Stimulated activated CD8-positive, alpha-beta memory T cell treated with anti-CD3 and anti-CD28 coated beads, Interleukin-15, amount 100 ng/mL, for 4 hours (primary cell): ENCODE measurements at places on chromosomes 1 and 21.

DNA sequence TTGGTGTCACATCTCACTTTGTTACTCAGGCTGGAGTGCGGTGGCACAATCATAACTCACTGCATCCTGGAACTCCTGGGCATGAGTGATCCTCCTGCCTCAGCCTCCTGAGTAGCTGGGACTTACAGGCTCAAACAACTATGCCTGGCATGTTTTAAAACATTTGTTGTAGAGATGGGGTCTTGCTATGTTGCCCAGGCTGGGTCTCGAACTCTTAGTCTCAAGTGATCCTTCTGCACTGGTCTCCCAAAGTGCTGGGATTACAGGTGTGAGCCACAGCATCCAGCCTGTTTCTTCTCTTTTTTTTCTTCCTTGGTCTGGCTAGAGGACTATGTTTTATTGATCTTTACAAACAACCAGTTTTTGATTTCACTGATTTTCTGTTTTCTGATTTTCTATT lies 64.6 kb downstream of the LHX4 start:
- no peak for DNase-seq

- no peak for DNase-seq
Observed at GRCh38 chr1:119336848-119337247, 31.7 kb upstream of the HAO2 start.

- DNase-seq: no peak
Observed at GRCh38 chr1:187396226-187396625, 567.5 kb downstream of the PLA2G4A start.

- no peak for DNase-seq
Observed at GRCh38 chr1:28480308-28480707, 25.5 kb upstream of the RCC1 start.

DNA sequence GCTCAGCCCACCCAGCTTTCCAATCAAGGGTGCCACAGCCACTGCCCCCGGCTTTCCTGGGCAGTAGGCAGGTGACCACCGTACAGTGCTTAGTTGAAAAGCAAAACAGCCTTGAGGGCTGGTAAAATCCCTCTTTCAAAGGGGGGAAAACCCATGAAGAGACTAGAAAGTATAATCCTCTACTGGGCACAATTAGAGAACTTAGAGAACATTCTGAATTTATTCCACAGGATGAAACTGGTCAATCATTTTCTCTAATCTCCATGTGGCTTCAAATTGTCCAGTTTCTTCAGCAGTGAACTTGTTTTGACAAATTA lies 15.3 kb upstream of the LRRC47 start:
- no peak for DNase-seq

GRCh38 chr1:39842836-39843235 lies 40.5 kb downstream of the TRIT1 start:
- no peak for DNase-seq

DNA sequence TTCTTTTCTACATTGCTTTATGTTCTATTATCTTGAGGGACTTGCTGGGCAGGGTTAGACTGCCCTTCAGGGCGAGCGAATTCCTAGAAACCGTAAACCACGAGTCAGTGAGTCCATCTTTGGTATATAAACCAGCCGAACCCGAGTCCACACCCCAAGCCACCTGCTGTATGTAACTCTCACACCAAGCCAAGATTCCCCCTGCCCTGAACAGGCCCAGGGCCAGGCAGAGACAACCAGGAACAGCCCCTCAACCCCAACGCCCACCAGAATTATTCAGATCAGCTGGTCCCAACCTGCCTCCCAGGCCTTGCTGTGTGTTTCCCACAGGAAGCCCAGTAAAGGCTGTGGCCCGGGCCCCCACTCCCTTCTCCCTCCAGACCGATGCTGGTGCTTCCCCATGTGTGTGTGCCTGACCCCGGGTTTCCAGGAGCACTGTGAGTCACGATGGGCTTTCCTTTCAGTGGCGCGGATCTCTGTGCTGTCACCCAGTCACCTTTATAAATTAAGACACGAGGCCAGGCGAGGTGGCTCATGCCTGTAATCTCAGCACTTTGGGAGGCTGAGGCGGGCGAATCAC lies 17.1 kb downstream of the KIF17 start:
- DNase-seq: no peak

- DNase-seq: no peak
Observed at GRCh38 chr1:158396646-158397045, 2.6 kb downstream of the OR10T2 start.

GRCh38 chr1:83065952-83066727 lies 932.8 kb downstream of the TTLL7 start:
- no peak for DNase-seq

GRCh38 chr1:169090900-169091311 lies 15.6 kb upstream of the ATP1B1 start:
- no peak for DNase-seq

DNA sequence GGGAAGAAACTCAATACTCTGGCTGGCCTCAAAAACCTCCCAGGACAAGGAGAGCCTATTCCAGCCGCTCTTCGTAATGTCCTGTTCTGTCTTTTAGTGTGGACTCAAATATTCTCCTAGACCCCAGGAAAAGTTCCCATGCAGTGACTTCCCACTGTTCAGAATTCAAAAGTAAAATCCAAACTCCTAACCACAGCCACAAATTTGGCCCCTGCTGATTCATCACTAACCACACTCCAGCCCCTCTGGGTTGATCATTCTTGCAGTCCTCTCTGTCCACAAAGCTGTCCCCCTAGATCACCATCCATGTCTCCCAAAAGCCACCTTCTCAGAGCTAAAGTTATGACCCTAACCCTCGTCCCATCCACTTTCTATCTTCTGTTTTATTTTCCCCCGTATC lies 5.1 kb downstream of the CTNNBIP1 start:
- DNase-seq: no peak

DNA sequence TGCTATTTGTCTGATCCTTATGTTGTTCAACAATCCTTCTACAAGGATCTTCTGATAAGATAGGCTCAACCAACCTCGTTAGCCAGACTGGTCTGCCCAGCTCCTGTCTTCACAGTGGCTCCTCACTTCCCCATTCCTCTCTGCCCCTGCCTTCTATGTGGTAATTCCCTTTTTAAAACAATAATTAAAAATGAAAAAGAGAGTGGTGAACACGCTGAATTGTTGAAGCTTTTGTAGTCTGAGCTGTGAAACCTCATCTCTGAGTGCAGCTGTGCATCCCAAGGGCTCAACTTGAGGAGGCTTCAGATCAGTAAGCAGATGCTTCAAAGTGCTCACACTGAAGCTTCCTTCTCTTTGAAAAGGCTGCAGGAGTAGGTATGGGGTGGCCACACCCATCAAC lies 70.7 kb upstream of the JUN start:
- DNase-seq: no peak

GRCh38 chr1:205376739-205377138 lies 20.0 kb upstream of the KLHDC8A start:
- DNase-seq: no peak

GRCh38 chr1:74772945-74773344 lies 40.0 kb downstream of the TYW3 start:
- no peak for DNase-seq

DNA sequence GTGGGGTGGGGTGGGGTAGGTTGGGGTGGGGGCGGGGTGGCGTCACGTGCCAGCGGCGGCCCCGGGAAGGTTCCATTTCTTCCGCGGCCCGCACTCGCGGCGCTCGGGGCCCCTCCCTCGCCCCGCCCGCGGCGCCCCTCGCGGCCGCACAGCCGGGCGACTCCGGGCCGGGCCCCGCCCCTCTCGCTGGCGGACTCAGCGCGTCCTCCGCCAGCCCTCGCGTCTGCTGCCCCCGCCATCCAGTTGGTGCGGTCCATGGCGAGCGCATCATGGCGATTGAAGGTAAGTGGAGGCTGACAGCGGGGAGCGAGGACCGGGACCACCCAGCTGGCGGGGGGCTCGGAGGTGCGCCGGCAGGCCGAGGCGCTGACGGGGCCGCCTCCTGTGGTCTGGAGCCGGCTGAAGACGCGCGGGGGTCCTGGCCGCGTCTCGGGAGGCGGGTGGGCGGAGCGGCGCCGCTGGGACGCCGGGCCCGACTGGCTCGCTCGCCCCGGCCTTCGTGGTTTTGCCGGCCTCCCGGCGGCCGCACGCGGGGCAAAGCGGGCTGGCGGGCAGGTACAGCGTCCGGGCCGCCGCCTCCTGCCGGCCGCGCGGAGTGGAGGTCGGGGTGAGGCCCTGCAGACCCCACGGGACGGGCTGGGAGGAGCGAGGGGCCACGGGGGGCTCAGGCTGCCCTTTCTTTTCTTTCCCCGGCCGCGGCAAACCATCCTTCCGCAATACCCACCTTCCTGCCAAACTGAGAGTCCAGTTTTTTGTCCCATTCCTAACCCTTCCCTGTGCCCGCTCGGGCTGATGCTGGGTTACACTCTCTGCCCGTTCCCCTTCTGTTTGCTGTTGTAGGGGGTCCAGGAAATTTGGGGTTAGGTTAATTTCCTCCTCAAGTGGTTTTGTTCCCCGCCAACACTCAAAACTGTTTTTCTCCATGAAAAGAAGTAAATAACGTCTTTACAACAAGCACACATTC lies at the start of gene SYT14:
Gene SYT14, plus strand, starts transcription at position 222 of the 964 bp plus-strand sequence. Its CDS starts 48 bp downstream, at position 270.
- DNase-seq: no peak

GRCh38 chr1:26913389-26913753 lies 404 bp downstream of the NR0B2 start:
- no peak for DNase-seq

DNA sequence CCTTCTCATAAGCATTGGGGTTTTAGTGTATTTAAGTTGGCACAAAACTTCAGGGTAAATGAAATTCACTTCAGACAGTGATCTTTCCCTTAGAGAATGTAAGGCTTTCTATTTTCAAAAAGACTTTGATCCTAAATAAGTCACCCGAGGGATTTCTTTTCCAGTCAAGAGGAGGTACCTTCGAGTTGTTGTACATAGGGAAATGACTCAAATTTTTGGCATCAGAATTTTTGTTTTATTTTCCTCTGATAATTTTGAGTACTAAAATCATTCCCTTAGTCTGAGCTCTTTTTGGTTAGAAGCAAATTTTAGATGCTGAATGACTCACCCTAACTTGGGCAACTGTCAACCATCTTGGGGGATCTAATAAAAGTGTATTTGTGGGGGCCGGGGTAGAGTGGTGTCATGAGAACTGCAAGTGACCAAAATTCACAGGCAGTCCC lies 193.9 kb downstream of the DHRS3 start:
- DNase-seq: no peak

GRCh38 chr1:36274201-36274600 lies 32.0 kb upstream of the SH3D21 start:
- DNase-seq: no peak

DNA sequence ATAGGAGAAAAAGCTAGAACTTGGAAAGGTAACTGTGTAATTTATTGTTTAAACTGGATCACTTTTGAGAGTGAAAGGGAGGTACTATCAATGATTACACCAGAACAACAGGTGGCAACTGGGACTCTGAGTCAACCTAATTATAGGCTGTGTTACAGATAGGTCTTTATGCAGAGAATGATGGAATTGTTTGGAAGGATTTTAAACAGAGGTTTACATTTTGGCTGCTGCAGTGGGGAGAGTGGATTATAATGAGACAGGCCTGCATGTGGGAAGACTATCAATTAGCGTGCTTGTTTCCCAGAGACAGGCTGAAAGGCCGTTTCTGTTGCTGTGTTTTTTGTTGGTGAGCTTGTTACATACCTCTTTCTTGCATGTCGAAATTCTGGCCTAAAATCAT lies 432.9 kb downstream of the PLA2G4A start:
- DNase-seq: no peak

DNA sequence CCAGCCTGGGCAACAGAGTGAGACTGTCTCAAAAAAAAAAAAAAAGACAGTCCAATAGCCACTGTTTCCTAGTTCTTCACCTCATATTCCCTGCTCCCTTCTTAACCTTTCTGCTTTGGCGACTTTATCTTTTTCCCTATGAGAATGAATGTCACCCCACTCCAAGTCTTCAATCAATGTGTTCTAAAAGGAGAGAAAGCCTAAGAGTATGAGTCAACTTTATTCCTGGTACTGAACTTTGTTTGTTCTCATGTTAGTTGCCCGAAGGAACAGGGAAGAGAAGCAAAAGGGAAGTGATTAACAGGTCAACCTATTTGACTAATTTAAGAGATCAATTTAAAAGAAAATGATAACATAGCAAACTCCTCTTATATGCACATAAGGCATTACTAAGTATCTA lies 39.9 kb upstream of the SLC16A1 start:
- DNase-seq: no peak

GRCh38 chr21:42461185-42461520 lies 34.9 kb downstream of the RSPH1 start:
- DNase-seq: no peak

DNA sequence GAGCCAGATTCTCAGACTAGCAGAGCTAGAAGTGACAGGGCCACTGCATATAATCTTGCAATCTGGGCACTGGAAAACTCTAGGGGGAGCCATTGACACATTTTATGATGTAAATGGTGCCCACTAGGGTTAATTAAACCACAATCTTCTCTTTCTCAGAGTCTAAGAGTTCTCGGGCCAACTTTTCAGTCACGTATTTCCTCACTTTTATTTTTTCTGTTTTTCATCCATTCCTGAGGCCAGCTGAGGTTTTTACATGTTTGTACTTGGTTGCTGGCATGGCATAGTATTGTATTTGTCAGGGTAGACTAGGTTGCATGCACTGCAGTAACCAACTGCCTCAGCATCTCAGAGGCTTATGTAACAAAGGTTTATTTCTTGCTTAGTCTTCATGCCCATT lies 138.2 kb downstream of the ZNF326 start:
- no peak for DNase-seq

DNA sequence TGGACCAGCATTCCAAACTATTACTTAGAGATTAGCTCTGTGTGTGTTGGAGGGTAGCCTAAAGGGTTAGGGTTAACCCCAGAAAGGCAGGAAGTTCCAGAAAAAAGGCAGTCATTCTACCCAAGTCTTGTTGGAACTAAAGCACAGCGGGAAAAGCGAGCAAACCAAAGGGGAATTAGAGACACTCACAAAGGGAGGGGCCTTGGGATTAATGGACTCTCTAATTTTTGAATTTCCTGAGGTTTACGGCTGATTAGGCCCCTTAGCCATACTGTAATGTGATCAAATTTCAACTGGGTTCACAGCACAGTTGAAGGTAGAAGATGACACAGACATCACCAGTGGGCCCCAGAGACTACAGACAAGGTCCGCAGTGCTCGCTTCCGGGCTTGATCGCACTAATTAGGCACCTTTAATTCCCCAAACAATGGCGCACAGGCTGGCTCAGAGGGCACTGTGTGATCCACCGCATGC lies 28.3 kb downstream of the CAPZB start:
- DNase-seq: no peak

DNA sequence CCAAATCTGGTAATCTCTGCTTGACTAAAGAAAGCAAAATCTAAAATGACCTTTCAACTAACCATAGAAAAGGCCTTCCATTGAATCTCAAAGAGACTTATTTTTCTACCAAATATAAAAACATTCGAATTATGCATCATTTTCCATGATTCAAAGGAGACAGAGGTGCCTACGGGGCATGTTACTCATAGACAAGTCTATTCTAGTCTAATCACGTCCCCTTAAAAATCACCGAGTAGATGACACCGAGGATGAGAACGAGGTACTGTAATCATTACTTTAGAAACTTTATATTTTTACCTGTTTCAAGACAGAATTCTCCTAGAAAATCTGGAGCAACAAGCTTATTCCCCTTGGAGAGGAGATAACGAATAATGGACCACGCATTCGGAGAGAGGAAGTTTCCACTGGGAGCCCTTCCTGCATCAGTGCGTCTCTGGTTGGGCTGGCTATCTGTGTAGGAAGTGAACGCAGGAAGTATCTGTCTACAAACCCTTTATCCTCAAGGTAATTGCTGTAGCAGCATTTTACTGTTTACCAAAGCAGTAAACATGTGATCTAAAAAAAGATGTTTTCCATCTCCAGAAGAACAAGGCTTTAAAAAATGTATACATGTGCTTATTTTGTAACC lies 9.5 kb downstream of the ERG start:
- DNase-seq: no peak

- DNase-seq: no peak
Observed at GRCh38 chr1:36346741-36347370, 23.4 kb upstream of the EVA1B start.
